ENCODE measurements at places on chromosomes 4 and X.

GRCh38 chrX:152635941-152636340 is 1.8 kb upstream of the GABRQ start:
- DNase-seq = no peak

GRCh38 chr4:144647095-144647561 is 1.2 kb downstream of the HHIP start:
- no peak for DNase-seq

- DNase-seq = no peak
These were observed 3.3 kb upstream of the LIN54 start for GRCh38 chr4:83013902-83014301.

- no peak for DNase-seq
These were observed 1.2 kb downstream of the CTSO start for GRCh38 chr4:155952501-155952901.

GRCh38 chr4:158835226-158836001 is 66.6 kb downstream of the FNIP2 start:
- no peak for DNase-seq

Data from stimulated activated CD8-positive, alpha-beta memory T cell treated with anti-CD3 and anti-CD28 coated beads, Interleukin-4, amount 100 ng/mL, for 4 hours (primary cell).